ENCODE measurements at places on chromosomes 4 and X. TPM values are rescaled to one million over a fixed set of nuclear protein-coding genes. Genes with fewer than 3 reads are reported as not detected.

DNA sequence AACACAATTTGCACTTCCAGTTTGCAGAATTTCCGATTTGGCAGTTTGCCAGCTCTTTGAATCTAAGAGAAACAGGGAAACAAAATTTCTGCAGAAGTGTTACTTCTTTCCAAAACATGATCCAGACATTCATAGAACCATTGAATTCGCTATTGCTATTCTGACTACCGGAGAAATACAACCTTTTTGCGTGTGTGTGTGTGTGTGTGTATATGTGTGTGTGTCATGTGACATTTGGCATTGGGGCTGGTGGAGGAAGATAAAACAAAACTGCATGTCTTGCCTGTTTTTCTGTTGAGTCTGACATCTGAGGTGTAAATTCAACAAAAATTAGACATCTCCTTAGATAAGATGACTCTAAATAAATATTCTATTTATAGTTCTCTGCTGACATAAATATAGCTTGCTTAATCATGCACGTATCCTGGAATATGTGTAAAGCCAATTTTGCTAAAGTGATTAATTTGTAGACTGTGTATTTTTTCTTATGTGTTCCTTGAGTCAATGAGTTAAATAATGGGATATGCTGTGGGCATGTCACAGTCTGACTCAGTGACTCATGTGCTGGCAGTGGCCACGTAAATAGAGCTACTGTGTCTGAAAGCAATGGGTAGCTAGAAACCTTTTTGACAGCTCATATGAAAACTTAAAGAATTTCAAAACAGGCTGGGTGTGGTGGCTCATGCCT lies 98.9 kb downstream of the HPGD start:
- no peak for DNase-seq

- no peak for DNase-seq
Measured at GRCh38 chr4:104416725-104417356, 77.9 kb downstream of the CXXC4 start.

DNA sequence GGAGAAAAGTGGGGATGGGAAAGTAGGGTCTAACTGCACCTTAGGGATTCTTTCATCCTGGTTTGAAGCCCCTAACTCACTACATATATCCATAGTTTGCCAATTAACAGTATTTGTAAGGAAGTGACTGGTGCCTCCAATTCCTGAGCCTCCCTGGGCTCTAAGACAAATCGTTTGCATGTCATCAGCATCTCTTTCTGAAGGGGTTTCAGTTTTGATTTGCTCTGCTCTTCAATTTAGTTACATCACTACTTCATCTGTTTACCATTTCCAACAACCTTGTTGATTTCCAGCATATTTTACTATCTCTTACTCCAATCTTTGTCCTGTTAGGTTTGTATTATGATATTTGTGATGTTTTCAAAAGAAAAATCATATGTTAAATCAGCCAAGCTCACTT lies 15.5 kb upstream of the DDX60 start:
- no peak for DNase-seq

GRCh38 chr4:13633671-13634070 lies 6.1 kb upstream of the BOD1L1 start:
- no peak for DNase-seq

UBQLN2 gene
- 27.2 TPM for total RNA-seq

DNA sequence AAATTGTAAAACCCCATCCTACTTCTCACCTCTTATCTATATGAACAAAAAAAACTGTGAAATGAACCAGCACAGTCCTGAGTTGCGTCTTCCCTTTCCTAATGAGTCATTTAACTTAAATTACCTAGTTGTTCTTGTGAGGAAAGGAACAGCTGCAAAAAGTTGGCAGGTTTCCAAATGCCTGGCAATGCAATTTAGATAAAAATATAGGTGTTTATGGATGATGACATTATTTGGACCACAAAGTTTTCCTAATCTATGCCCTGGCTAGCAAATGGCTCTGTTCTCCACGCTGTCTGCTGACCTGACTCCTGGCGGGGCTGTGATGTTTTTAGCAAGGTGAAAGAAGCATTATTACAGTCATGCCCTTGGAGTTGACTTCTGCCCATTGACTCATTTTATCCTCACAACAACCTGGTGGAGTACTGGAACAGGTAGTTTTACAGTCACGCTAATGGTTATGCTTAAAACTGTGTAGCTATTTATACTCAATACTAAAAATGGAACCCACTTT lies 29.8 kb upstream of the RELL1 start:
- DNase-seq, result no peak

DNA sequence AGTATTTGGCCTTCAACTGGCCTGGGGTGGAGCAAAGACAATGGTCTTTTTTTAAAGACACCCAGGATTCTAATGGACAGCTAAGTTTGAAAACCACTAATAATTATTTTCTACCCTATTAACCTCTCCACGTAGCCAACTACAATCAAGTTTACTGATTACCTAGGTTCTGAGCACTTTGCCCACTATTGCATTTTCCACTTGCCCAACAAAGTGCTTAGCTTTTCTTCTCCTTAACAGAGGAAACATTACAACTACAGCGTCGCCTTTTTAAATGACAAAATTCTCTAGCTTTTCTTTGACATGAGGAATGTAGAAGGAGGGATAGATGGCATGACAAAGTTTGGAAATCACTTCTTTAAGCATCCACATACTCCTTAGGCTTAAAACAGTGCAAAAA lies 2.0 kb downstream of the CHIC2 start:
- no peak for DNase-seq

DNA sequence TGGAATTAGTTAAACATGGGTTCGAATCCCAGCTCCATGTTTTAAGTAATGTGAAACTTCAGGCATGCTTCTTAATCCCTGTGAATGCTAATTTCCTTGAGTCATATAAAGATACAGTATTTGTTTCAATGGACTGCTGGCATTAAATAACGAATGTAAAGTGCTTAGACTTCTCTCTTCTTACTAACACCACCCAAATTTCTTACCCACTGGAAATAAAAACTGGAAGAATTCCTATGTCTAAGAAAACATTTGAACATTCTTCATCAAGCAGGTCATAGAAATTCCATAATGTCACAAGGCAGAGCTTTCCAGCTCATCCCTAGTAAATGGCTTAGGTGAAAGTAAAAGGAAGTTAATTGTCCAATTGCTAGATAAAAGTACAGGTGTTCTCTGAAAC lies 172.5 kb downstream of the ANK2 start:
- DNase-seq, result no peak

TMSB15A gene
- not detected for total RNA-seq

All from Right ventricle myocardium superior (tissue), 1 donor.